Esophagus squamous epithelium (tissue), 5 donors: ENCODE measurements at places on chromosomes 6 and 20. TPM values are rescaled to one million over a fixed set of nuclear protein-coding genes. Genes with fewer than 3 reads are reported as not detected.

BANF2 gene
- total RNA-seq, result not detected

AGPAT4 gene
- 17.4 TPM for total RNA-seq

DNA sequence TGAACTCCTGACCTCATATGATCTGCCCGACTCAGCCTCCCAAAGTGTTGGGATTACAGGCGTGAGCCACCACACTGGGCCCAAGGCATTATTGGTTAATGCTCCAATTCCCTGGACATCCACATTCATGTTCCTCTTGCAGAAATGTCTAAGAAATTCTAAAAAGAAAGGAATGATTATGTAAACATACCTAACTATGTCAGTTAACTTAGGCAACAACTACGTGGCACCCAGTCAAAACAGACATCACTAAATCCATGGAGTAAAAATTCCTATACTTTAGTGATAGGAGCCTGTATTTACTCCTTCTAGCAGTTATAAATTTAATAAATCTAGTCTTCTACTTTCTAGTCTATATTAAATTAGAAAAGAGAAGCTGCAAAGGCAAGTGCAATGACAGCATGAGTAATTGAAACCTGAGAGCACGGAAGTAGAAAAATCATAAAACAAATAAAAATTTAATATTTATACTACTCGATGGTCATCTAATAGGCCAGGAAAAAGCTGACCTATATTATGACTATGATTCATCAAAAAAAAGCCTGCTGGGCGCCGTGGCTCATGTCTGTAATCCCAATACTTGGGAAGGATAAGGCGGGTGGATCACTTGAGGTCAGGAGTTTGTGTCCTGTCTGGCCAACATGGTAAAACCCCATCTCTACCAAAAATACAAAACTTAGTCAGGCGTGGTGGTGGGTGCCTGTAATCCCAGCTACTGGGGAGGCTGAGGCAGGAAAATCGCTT lies 4.2 kb downstream of the AHI1 start:
- no peak for DNase-seq

DNA sequence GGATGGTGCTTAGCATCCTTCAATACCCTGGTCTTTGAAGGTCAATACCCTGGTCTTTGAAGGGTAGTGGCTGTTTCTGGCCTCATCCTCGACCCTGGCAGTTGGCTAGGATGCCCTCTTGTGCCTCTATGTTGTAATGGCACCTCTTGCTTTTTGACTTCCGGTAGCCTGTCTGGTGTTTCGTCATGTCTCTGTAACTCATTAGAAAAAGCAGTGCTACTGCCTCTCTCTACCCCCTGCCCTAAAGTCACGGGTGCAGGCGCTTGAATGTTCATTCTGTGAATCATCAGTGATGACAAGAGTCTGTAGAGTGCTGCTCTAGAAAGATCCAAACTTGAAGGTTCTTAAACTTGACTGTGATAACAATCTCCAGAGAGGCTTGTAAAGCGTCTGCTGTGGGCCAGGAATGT lies 28.3 kb downstream of the RSPO4 start:
- DNase-seq, result no peak

DNA sequence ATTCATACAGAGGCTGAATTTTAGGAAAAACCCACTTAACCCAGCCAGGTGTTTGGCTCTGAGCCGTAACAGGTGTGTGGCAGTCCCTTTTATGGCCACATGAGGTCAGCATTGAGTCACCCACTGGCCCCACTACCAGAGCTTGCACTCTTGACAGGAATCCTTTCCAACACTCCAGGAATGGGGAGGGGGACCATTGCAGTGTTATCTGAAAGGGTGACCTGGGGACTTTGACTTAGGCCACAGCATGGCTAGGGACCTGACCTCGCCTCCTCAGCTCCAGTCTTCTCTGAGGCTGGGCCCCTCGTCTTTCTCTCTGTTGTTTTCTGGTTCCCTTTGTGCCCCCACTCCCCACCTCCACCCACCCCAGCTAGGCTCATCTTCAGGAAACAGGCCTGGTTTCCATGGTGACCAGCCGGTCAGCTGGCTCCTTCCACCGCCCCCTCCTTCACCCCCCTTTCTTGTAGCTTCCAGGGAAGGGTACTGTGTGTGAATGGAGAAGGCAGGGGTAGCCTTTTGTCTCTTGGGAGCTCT lies 2.1 kb upstream of the TMEM151B start:
- no peak for DNase-seq

DNA sequence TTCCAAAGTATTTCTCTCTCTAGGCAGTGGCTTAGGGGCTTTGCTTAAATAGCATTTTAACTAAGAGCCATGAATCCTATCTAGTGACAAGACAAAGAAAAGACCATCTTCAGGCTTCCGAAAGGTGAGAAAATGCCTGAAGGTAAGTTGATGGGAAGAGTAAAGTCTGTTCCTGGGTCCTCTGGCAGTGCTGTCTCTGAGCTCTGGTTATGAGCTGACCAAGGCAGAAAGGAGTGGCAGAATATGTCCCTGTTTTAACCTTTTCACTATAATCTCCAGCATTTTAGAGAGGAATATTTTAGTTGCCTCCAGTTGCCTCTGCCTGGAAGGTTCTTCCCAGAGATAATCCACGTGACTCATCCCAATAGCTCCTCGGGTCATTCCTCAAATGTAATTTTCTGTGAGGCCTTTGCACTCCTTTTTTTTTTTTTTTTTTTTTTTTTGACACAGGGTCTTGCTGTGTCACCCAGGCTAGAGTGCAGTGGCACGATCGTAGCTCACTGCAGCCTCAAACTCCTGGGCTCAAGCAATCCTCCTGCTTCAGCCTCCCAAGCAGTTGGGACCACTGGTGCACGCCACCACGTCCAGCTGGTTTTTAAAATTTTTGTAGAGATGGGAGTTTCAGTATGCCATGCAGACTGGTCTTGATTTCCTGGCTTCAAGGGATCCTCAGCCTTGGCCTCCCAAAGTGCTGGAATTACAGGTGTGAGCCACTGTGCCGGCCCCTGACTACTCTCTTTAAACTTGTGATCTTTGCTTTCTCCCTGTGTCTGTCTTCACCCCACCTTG lies 3.7 kb upstream of the ARMH2 start:
- no peak for DNase-seq

DNA sequence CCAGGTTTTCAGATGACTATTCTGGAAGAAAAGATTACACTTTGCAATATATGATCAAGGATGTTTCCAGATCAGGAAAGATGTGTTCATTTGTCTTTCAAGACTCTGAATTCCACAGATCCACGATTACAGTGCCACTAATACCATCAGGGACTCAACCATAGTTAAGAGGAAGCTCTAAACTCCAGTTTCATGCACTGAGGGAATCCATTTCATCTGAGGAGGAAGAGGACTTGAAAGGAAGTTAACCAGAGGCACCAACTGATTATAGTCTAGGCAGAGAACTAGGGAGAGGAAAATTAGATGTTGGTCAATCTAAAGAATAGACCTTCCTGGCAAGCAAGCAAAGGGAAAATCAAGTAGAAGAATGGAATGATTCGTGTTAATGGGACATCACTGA lies 218.3 kb upstream of the PRDM1 start:
- DNase-seq, result no peak

- DNase-seq, result no peak
Measured at GRCh38 chr20:33676652-33677645, 2.7 kb upstream of the NECAB3 start.

DNA sequence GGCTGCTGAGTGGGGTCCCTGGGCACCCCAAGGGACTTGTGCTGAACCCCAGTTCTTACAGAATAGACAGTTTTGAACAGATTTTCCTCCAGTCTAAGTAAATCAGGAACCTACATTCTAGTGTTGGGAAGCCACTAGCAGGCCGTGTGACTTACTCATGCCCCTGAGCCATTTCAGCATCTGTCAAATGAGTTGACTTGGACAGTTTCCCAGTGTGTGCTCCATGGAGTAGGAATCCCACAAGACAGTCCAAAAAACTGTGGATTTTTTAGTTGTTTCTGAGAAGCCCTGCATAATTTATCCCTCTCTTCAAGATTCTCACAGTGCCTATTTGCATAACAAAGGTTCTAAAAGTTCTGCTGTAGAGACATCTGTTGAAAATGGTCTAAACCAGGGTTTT lies 2.1 kb downstream of the GABRR2 start:
- no peak for DNase-seq
